ENCODE measurements at places on chromosomes 4 and X. TPM values are rescaled to one million over a fixed set of nuclear protein-coding genes. Genes with fewer than 3 reads are reported as not detected.

DNA sequence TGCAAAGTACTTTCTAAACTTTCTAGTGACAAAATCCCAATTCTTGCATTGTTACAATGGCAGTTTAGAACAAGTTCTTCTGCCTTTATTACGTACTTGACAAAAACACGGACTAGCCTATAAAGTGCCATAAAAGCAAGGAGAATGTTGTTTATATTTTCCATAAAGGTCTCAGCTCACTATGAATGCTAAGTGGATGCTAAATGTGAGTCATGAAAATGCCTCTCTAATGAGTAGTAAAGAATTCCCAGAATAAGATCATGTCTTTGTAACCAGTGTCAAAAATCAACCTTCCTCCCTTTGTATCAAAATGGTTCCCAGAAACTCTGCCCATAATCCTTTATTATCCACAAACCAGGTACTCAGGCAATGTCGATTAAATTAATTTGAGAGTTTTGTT, 539.8 kb upstream of the SLIT2 start:
- no peak overlapping the region for H3K27ac ChIP-seq
- no peaks in the 10 kb centered on the region for H3K36me3 ChIP-seq
- H3K27me3 ChIP-seq: no peaks in the 10 kb centered on the region
- H3K4me3 ChIP-seq: no peak overlapping the region

- no peak overlapping the region for H3K4me3 ChIP-seq
- no peaks in the 10 kb centered on the region for H3K27me3 ChIP-seq
- no peak for DNase-seq
- H3K4me1 ChIP-seq: no peaks in the 10 kb centered on the region
- no peaks in the 10 kb centered on the region for H3K36me3 ChIP-seq
- H3K27ac ChIP-seq: no peak overlapping the region
Measured at GRCh38 chrX:70960730-70961129, 29.8 kb upstream of the SLC7A3 start.

RTL5 gene
- 1.3 TPM for total RNA-seq

C4orf46 gene
- 1.6 TPM for total RNA-seq

GRCh38 chr4:6582889-6583490, 8.0 kb downstream of the MAN2B2 start:
- DNase-seq: no peak
- H3K27ac ChIP-seq: no peak overlapping the region
- H3K4me1 ChIP-seq: no peaks in the 10 kb centered on the region

SRPX2 gene
- 8.1 TPM for total RNA-seq

LONRF3 gene
- 7.5 TPM for total RNA-seq

SLC30A9 gene
- total RNA-seq: 61.1 TPM

CCKAR gene
- not detected for total RNA-seq

- H3K27ac ChIP-seq: no peak overlapping the region
- H3K4me3 ChIP-seq: no peak overlapping the region
- no peak for DNase-seq
Measured at GRCh38 chrX:127037159-127037558, 217.6 kb downstream of the PRR32 start.

DNA sequence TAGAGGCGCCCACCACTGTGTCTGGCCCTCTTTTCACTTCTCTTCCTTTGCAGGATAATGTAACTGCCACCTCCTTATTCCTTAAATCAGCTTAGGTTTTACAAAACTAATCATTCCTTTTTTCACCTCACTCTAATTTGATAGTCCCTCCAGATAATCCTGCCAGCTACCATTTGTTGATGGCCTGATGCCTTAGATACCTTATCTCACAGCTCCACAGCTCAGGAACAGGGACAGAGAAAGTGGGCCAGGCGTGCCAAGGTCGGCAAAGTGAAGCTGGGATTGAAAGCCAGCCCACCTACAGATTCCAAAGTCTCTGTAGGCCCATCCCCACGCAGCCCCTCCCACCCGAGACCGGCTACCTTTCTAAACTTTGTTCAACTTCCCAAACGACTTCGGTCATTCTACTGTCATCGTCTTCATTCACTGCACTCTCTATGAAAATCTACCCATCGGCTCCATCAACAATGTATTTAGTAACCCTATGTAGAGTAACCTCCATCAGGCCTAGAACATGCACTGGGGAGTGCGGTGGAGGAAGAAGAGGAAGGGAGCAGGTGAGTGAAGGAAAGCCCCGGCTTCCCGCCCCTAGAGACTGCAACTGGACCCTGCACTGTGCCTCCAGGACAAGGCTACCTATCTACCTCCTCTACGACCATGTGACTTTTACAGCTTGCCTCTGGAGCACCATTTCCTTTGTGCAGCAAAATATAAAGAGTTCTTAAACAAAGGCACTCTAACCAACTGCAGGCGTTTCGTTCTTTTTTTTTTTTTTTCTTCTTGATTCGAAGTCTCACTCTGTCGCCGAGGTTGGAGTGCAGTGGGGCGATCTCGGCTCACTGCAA, 1.5 kb downstream of the CASP6 start:
- DNase-seq: peak; percentile 65
- H3K4me1 ChIP-seq: peaks cover 4% of the 10 kb centered on the region
- H3K27me3 ChIP-seq: no peaks in the 10 kb centered on the region

CLRN2 gene
- total RNA-seq: not detected

VCX3A gene
- not detected for total RNA-seq

USP17L25 gene
- total RNA-seq: not detected

GRCh38 chrX:20530406-20530921, 263.8 kb upstream of the RPS6KA3 start:
- no peaks in the 10 kb centered on the region for H3K27me3 ChIP-seq
- H3K27ac ChIP-seq: no peak overlapping the region
- H3K4me1 ChIP-seq: no peaks in the 10 kb centered on the region
- H3K36me3 ChIP-seq: no peaks in the 10 kb centered on the region

DNA sequence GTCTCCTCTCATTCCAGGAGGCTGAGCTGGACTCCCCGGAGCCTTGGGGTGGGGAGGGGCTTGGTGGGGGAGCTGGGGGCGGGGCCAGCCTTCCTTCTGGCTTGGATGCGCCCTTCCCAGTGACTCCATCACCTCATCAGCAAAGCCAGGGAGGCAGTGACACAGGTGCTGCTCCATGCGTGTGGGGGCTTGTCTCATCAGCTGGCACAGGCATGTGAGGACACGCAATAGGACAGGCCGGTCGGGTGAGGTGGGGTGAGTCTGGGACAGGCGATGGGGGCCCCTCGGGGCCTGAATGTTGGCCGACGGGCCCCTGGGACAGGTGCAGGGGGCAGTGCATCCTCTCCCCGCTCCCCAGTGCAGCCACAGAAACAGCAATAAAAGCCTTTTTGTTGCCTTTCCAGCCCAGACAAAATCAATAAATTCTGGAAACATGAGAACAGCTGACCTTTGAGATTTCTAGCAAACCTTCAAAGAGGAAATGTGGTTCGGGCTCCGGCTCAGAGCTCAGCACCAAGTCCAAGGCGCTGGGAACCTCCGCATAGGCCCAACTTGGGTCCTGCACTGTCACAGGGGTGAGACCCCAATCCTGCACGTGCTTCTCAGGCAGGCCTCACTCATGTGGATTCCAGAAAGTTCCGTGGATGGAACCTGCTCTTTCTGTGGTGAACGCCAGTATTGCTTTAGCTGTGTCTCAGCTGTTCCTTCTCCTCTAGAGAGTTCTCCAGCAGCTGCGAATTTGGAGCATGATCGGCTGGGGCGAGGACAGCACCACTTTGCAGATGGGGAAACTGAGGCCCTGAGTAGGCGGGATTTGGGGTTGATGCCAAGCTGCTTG, 18.5 kb downstream of the ADRA2C start:
- DNase-seq: no peak
- H3K4me3 ChIP-seq: no peak overlapping the region
- no peaks in the 10 kb centered on the region for H3K36me3 ChIP-seq
- no peaks in the 10 kb centered on the region for H3K27me3 ChIP-seq
- no peaks in the 10 kb centered on the region for H3K4me1 ChIP-seq

VEGFC gene
- total RNA-seq: 2.6 TPM

Measured in Peyer's patch (tissue), 4 donors.